Pancreas (tissue), 10 donors: ENCODE measurements at places on chromosomes 4 and X.

- no peaks in the 10 kb centered on the region for H3K4me1 ChIP-seq
- H3K27me3 ChIP-seq = no peaks in the 10 kb centered on the region
- no peak overlapping the region for H3K4me3 ChIP-seq
- no peaks in the 10 kb centered on the region for H3K36me3 ChIP-seq
- H3K27ac ChIP-seq = no peak overlapping the region
- DNase-seq = no peak
These were observed 21.2 kb upstream of the TAB3 start for GRCh38 chrX:30910124-30910860.

DNA sequence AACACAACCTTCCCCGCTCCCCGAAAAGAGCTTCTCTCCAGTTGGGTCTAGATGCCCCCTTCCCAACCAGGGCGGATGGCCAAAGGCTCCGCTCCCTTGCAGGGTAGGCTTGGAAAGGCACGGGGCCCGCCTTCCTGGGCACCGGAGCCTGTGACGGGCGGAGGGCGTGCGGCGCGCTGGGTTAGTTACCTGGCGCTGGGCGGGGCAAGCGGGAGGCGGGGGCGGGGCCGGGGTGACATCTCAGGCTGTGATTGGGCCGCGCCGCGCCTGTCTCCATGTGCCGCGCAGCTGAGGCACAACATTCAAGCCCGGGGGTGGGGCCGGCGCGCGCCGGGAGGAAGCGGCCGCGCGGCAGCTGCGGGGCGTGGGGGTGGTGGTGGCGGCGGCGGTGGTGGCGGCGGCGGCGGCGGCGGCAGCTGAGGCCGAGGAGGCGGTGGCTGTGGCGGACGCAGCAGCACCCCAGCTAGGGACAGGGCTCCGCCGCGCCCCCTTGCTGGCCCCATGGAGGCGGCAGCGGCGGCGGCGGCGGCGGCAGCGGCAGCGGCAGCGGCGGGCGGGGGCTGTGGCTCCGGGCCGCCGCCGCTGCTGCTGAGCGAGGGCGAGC lies at the start of gene REPS2:
TSS of gene REPS2 (plus strand) at position 298 of the 604 bp plus-strand sequence. CDS start at position 502, 204 bp downstream.
- no peaks in the 10 kb centered on the region for H3K27me3 ChIP-seq
- peak within 1 kb of the TSS; percentile 48 for H3K4me3 ChIP-seq
- no peaks in the 10 kb centered on the region for H3K36me3 ChIP-seq
- peak within 1 kb of the TSS; percentile 35 for H3K27ac ChIP-seq

- no peaks in the 10 kb centered on the region for H3K27me3 ChIP-seq
- H3K36me3 ChIP-seq = no peaks in the 10 kb centered on the region
- no peaks in the 10 kb centered on the region for H3K4me1 ChIP-seq
- no peak for DNase-seq
- H3K27ac ChIP-seq = no peak overlapping the region
These were observed 52.0 kb upstream of the WDR17 start for GRCh38 chr4:176013476-176014247.

DNA sequence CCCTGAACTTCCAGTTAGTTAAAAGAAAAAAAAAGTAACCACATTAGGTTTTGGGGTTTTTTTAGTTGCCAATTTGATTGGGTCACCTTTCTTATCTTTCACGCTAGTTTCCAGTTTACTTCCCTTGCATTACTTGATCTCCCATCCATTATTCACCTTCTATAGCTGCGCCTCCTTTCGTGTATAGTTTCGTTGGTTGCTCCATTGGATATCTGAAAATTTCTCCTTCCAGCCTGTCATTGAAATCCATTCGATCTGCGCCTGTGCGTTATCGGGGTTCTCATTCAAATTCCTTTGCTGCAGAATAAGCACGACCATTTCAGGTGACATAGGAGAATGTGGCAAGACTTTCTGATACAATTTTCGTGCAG lies 764 bp downstream of the TRAPPC11 start:
- peak overlapping the region; percentile 90 for H3K4me3 ChIP-seq
- no peaks in the 10 kb centered on the region for H3K36me3 ChIP-seq
- peak overlapping the region; percentile 92 for H3K27ac ChIP-seq

GRCh38 chr4:89914609-89915550 lies 20.2 kb downstream of the MMRN1 start:
- H3K4me1 ChIP-seq = no peaks in the 10 kb centered on the region
- peaks cover 5% of the 10 kb centered on the region for H3K27me3 ChIP-seq

DNA sequence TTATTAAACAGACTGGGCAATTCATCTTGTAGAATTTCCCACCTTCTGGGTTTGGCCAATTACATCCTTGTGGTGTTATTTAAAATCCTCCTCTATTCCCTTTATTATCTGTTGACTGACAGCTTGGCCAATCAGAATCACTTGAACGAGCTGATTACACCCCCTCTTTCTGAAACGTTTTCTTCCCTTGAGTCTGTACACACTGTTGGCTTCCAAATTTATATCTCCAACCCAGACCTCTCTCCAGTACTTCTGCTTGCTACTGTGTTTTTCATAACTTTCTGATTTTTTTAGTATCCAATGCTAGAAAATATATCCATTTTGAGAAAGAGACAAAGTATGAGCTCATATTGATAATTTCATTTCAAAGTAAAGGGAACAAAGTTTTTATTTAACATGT lies 14.8 kb downstream of the CD38 start:
- no peaks in the 10 kb centered on the region for H3K36me3 ChIP-seq
- no peaks in the 10 kb centered on the region for H3K4me1 ChIP-seq
- no peak overlapping the region for H3K27ac ChIP-seq
- DNase-seq = no peak
- H3K4me3 ChIP-seq = no peak overlapping the region

DNA sequence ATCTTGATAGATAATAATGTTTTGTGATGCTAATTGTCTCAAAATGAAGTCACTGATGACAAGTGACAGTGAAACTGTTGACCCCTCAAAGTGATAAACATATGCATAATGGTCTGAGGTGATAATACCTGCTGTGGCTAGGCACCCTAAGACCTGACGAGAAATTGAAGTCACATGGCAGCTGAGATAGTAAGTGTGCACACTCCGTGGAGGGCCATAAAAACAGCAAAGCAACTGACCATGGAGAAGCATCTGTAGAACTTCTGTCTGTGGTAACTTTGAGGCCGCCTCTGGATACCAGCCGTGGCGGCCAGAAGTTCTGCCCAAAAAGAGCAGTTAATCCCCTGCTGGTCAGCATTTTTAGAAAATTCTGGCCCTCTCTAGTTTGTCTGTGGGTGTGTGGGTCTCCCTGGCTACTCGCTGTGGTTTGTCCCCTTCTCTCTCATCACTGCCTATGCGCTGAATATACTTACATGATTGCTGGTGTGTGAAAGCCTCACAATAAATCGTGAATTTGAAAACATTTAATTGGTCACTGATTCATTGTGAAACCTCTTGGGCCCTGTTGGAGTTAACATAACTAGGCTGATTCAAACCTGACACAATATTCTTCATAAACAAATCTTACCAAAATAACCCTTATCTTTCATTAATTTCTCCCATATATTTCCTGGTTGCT lies 50.6 kb downstream of the CCDC149 start:
- no peaks in the 10 kb centered on the region for H3K27me3 ChIP-seq
- no peak for DNase-seq
- H3K27ac ChIP-seq = no peak overlapping the region
- H3K4me1 ChIP-seq = no peaks in the 10 kb centered on the region

DNA sequence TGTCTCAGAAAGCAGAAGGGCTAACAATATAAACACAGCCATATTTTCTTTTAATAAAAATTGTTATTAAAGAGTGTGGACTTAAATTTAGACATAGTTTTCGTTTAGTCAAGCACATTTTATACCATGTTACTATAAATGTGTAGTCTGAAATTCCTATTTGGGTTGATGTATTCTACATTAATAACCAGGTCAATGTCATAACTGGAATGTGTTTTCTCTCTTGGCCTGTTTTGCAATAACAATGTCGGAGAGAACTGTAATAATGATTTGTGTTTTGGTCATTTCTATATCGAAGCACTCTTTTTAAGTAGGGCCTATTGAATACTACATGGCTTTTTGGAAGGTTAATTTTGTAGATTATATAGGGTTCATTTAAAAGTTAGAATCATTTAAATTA lies 5.5 kb downstream of the USO1 start:
- no peak overlapping the region for H3K4me3 ChIP-seq
- H3K27me3 ChIP-seq = no peaks in the 10 kb centered on the region
- peaks cover 44% of the 10 kb centered on the region for H3K4me1 ChIP-seq
- DNase-seq = no peak
- no peak overlapping the region for H3K27ac ChIP-seq
- no peaks in the 10 kb centered on the region for H3K36me3 ChIP-seq

- no peak for DNase-seq
- H3K27me3 ChIP-seq = no peaks in the 10 kb centered on the region
- H3K27ac ChIP-seq = no peak overlapping the region
- no peak overlapping the region for H3K4me3 ChIP-seq
These were observed 1260.2 kb upstream of the PCDH7 start for GRCh38 chr4:29459926-29460325.

GRCh38 chr4:42018451-42018850 lies 28.1 kb downstream of the SLC30A9 start:
- H3K27ac ChIP-seq = no peak overlapping the region
- DNase-seq = no peak
- peaks cover 9% of the 10 kb centered on the region for H3K36me3 ChIP-seq
- no peaks in the 10 kb centered on the region for H3K4me1 ChIP-seq
- no peaks in the 10 kb centered on the region for H3K27me3 ChIP-seq

- no peak overlapping the region for H3K4me3 ChIP-seq
- H3K4me1 ChIP-seq = no peaks in the 10 kb centered on the region
- DNase-seq = no peak
- no peaks in the 10 kb centered on the region for H3K36me3 ChIP-seq
These were observed 82.9 kb downstream of the ANKRD50 start for GRCh38 chr4:124629681-124630080.

DNA sequence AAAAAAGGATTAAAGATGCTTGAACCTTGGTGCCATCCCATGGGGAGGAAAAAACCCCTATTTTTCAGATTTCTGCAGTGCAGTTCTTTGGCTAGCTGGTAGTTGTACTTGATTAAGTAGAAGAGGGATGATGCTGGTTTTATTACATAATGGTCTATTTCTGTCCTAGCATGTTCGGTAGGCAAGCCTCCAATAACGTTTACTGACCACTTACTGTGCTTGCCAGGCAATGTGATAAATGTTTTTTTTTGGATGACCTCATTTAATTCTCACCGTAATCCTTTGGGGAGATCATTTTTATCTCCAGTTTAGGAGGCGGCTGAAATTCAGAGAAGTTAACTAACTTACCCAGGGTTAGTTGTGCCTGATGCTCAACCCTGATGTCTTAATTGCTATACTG lies 92.1 kb upstream of the RPA4 start:
- DNase-seq = no peak
- no peaks in the 10 kb centered on the region for H3K4me1 ChIP-seq
- no peaks in the 10 kb centered on the region for H3K36me3 ChIP-seq
- H3K27ac ChIP-seq = no peak overlapping the region
- H3K4me3 ChIP-seq = no peak overlapping the region

DNA sequence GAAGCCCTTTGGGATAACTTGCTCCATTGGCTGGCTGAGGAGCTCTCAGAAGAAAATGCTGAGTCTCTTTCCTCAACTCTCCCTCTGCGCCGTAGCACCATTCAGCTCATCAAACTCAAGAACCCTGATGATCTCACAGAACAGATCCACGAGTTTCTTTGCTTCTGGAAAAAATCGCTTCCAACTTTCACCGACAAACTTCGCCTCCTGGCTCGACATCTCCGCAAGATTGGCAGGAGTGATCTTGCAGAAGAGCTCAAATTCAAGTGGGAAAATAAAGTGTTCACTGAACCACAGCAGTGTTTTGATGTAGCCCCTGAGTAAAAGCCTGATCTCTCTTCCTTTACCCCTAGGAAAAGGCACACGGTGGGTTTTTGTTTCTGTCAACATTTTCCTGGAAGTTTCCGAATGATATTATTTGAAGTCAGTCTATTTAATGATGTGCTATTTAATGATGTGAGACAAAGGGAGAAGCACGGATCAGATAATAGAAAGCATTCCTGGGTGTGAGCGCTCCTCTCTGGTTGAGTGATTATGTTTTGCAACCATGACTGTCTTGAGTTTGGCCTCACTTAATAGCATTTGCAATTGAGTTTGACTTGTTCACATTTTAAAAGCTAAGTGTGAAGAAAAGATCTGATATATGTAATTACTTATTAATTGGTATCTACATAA lies 62.2 kb downstream of the DTHD1 start:
- no peaks in the 10 kb centered on the region for H3K27me3 ChIP-seq
- no peak overlapping the region for H3K4me3 ChIP-seq
- no peaks in the 10 kb centered on the region for H3K36me3 ChIP-seq
- H3K4me1 ChIP-seq = no peaks in the 10 kb centered on the region
- no peak overlapping the region for H3K27ac ChIP-seq

DNA sequence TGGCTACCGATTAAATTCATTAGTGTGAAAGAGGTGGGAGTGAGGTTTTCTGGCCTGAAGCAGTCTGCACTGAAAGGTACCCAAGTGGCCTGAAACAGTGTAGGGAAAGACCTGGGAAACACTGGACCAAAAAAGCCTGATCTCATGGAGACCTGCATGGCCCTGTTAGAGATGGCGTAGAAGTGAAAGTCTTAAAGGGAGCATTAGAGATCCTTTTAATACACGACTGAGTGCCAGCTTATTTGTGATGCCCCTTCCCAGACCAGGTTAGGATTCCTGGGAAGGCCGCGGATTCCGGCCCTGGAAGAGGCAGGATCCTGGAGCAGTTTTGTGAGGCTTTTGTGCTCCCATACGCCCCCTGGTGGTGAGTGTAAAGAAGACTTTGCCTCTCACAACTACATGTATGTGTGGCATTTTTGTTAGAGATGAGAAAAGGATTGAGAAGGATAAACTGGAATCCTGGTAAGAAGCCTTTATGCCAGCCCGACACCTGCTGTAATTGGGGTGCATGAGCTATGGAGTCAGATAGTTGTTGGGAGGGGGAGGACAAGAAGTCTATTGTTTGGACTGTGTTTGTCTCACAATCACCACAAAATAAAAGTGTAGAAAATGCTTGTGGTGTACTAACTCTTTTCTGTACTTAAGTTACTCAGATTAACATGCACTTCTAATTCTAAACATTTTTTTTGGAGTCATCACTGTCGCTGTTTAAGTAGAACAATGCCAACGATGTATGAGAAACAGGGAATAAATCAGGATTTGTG lies 54.0 kb downstream of the JADE1 start:
- H3K27ac ChIP-seq = no peak overlapping the region
- no peak overlapping the region for H3K4me3 ChIP-seq
- DNase-seq = peak; percentile 83
- H3K27me3 ChIP-seq = no peaks in the 10 kb centered on the region

GRCh38 chrX:77918568-77918967 lies 8.1 kb downstream of the ATP7A start:
- DNase-seq = no peak
- no peak overlapping the region for H3K4me3 ChIP-seq
- no peaks in the 10 kb centered on the region for H3K27me3 ChIP-seq
- peaks cover 6% of the 10 kb centered on the region for H3K4me1 ChIP-seq
- H3K27ac ChIP-seq = no peak overlapping the region
- no peaks in the 10 kb centered on the region for H3K36me3 ChIP-seq

- no peaks in the 10 kb centered on the region for H3K27me3 ChIP-seq
- H3K36me3 ChIP-seq = no peaks in the 10 kb centered on the region
- H3K4me1 ChIP-seq = no peaks in the 10 kb centered on the region
- no peak overlapping the region for H3K4me3 ChIP-seq
- no peak overlapping the region for H3K27ac ChIP-seq
These were observed 24.0 kb downstream of the GIMD1 start for GRCh38 chr4:106344647-106344970.
